Progenitor cell of endocrine pancreas (in vitro differentiated cells): ENCODE measurements at places on chromosomes 2 and 18.

DNA sequence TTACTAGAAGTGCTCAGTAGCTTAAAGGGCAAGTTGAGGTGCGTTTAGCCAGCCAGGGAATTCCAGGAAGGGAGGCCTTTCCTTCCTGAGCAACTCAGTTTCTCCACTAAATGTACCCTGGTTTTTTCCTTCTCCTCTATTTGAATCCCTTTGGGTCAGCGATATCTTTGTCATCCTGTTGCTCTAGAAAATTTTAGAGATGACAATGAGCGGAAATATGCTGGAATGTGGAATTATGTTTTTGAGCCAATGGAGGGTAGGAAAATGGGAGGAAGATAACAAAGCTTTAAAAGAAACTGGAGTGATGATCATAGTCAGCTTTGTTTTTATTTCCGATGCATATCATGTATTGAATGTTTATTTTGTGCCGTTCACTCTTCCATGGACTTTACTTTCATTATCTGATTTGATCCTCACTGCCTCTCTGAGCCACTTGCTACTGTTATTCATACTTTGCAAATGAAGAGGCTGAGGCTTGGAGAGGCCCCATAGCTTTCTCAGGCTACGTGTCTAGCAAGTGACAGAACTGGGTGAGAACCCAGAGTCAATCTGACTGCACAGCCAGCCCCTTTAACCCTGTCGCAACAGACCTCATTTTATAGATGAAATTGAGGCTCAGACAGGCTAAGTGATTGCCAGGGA is 67.3 kb downstream of the NTSR2 start:
- DNase-seq = no peak

GRCh38 chr2:223314811-223315210 is 262.8 kb downstream of the KCNE4 start:
- no peak for DNase-seq

GRCh38 chr2:234949762-234950434 is 1.9 kb upstream of the SH3BP4 start:
- no peak for DNase-seq

- no peak for DNase-seq
Observed at GRCh38 chr18:45328296-45328695, 287.0 kb upstream of the SLC14A2 start.

- no peak for DNase-seq
Observed at GRCh38 chr2:220785178-220785577, 786.9 kb downstream of the EPHA4 start.

DNA sequence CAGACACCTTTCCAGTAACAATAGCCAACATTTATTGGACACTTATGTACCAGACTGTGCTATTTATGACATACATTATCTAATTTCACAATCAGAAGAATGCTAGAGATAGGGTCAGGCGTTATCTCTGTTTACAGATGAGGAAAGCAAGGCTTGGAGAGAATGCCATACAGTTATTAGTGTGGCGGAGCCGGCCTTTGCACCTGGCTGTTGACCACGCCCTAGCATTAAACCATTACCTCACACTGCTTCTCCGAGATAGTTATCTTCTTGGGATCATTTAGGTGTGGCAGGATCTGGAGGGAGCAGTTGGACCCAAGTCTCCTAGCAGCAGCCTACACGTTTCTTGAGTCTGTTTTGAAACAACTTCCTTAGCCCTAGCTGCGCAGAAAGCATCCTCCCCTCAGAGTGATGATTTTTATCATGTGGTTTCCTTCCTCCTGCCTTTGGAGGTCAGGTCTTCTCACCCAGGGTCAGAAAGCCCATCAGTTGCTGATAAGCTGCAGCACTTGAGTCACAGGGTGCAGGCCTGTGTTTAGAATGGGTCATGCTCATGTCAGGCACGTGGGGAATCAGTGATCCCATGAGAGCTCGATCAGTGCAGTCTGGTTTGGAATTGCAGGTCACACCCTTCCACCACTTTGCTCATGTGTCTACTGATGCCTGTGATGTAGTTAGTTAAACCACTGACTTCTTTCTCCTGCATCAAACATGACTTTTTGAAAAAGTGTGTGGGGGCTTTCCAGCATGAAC is 118.2 kb downstream of the SPTBN1 start:
- no peak for DNase-seq

GRCh38 chr2:153455403-153455802 is 23.2 kb downstream of the RPRM start:
- DNase-seq = no peak
